ENCODE measurements at places on chromosomes 6 and 20.

- DNase-seq, result no peak
These were observed 68.6 kb upstream of the CCN6 start for GRCh38 chr6:111985202-111985731.

DNA sequence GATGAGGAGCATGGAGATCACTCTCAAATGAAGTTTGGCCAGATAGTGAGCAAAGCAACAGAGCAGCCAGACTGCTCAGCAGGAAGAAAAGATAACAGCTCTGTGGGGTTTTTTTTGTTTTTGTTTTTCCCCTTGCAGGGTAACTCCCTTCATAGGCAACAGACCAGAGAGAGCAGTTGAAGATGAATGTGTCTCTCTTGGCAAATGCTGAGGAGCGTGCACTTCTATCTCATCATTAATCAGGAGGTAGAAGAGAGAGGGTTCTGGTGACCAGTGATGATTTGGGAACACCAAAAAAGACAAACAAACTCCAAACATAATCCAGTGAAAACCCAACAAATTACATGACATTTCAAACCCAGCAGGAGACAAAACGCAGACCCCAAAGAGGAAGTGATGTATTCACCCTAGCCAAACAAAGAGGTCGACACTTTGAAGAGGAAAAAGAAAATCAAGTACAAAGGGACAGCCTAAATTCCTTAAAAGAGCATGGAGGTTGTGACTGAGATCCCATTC, 66.2 kb upstream of the RREB1 start:
- DNase-seq, result no peak

- no peak for DNase-seq
These were observed 23.5 kb downstream of the KIZ start for GRCh38 chr20:21149344-21149743.

GRCh38 chr6:138334963-138335362, 42.7 kb upstream of the SMIM28 start:
- DNase-seq, result no peak

DNA sequence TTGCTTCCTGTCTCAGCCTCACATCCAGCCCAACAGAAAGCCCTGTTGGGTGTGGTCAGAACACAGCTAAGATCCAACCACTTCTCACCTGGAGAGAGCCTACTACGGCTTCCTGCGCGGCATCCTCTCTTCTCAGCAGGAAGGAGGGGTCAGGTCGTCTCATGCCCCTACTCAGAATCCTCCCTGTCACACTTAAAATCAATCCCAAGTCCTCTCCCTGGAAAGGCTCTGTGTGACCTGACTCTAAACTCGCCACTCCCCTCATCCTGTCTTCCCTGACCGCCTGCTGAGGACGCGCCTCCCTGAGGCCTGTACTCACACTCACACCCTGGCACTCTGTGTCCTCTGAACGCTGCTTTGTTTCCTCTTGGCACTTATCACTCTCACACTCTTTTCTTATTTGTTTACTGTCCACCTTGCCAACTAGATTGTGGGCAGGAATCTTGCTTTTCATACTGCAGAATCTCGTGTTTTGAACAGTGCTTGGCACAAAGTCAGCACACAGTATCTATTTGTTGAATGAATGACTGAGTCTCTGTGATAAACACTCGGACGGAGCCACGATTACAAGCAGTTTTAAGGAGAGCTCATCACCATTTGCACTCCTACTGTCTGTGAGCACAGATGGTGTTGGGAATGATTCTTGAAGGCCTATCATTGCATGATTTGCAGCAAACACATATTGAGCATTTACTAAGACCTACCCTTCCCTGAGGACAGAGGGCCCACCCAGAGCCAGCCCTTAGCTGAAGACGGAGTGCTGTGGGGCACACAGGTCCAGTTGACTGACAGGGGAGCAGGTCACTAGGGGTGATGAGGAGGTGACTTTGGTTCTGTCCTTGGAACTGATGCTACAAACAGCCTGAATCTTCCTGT, 18.7 kb downstream of the RAB5IF start:
- DNase-seq, result no peak

DNA sequence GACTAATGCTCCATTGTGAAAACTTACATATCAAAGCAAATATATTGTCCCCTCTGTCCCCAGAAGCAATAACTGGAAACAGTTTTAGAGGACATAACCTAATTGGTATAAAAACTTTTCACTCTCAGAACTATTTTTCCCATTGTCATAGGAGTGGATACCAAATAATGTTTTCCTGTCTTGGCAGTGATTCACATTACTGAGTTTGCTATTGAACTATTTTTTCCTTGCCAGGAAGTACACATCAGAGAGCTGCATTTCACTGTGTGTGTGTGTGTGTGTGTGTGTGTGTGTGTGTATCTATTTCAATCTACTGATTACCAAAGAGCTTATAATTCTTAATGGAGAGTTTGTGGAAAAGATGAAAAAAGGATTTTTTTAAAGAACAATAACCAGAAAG, 45.4 kb downstream of the AKAP12 start:
- DNase-seq, result peak; percentile 73

- DNase-seq, result no peak
These were observed 732.2 kb downstream of the CBLN4 start for GRCh38 chr20:55273149-55273548.

GRCh38 chr6:108672641-108673040, 111.9 kb downstream of the FOXO3 start:
- no peak for DNase-seq

DNA sequence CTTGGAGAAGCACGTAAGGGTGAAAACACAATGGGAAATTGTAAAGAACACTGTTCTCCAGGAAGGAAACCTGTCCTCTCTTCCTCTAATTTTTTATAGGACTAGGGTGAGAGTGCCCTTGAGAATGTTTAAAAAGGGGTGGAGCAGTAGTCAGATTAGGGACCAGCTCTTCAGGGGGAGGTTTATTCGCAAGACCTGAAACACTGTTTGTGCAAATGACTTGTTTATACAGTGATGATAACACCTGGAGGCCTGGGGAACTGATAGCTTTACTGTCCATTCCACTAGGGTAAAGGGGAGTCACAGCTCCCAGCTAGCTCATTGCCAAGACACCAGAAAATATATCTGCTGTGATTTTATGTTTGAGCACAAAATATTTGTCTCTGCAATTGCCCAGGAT, 8.1 kb upstream of the FUT9 start:
- no peak for DNase-seq

GRCh38 chr6:116316772-116317467, 37.2 kb upstream of the TSPYL1 start:
- DNase-seq, result no peak
